Fibroblast of skin of back (primary cell): ENCODE measurements at places on chromosomes 4 and X.

DNA sequence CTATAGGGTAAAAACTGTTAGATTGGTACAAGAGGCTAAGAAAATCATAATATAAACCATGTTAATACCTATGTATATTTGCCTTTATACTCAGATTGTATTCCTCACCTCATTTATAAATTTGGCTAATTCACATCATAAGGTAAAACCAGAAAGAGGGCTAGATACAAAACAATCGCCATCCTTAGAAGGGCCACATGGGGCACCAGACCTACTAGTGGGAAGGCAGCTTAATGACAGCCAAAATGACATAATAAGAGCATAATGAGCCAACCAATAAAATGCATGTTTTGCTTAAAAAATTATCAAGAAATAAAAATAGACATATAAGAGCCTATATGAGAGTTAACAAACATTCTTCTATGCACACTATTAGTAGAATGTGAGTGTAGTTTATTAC is 107.3 kb upstream of the PRDX4 start:
- DNase-seq = no peak

DNA sequence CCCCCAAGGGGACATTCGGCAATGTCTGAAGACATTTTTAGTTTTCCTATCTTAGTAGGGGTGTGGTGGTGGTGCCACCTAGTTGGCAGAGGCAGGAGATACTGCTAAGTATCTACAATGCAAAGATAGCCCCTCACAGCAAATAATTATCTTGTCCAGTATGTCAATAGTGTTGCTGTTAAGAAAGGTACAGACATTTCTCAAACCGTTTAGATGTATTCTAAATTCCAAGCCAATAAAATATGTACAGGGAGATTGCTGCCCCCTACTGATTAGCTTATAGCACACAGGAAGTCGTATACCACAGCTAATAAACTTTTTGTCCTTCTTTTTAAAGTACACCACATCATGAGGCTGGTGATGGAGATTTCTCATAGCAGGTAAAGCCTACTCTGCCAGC is 260.5 kb downstream of the TMA16 start:
- DNase-seq = peak; percentile 4

DNA sequence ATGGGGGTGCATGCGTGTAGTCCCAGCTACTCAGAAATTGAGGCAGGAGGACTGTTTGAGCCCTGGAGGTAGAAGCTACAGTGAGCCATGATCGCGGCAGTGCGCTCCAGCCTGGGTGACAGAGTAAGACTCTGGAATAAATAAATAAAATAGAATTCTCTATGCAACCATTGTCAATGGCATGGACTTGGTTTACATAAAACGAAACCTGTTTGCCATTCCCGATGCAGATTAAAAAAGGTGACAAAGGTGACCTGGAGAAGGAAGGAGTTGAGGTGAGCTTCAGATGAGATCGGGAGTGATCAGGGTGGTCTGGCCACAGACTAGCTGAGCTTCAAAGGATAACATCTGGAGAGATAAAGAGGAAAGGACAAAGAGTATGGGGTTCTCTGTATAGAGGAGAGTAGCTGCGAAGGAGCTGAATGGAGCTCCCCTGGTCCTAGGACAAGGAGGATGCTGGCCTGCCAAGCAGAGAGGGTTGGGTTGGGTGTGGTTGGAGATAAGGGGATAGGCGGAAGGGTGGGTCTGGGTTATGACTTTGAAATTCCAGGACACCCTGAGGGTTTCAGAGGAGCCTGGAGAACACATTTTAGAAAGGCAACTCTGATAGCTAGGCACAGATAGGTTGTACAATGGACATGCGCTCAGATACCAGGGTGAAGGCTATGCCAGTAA is 98.6 kb downstream of the RBM47 start:
- no peak for DNase-seq

GRCh38 chr4:55834086-55834795 is 14.7 kb downstream of the EXOC1L start:
- DNase-seq = no peak

- DNase-seq = peak; percentile 69
These were observed 36.0 kb downstream of the CXCL8 start for GRCh38 chr4:73776321-73776729.
